ENCODE measurements at places on chromosomes 2 and 18.

DNA sequence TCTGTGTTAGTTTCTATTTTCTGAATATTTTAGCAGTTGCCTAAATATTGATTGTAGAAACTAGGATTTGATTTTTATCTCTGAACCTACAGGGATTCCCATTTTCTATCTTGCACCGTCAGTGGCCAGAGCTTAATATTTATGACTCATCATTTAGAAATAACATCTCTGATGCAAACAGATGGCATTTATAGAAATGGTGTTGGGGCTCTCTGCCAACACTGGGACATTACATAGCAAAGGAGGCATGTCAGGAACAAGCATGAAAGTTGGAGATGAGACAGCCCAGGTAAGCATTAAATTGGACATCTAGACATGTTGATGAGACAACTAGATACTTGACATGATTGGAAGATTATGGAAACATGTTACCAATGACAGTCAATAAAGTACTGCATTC lies 165.3 kb upstream of the SYT4 start:
- DNase-seq = no peak

- DNase-seq = no peak
These were observed 234.0 kb downstream of the BCL2 start for GRCh38 chr18:63085611-63086010.

DNA sequence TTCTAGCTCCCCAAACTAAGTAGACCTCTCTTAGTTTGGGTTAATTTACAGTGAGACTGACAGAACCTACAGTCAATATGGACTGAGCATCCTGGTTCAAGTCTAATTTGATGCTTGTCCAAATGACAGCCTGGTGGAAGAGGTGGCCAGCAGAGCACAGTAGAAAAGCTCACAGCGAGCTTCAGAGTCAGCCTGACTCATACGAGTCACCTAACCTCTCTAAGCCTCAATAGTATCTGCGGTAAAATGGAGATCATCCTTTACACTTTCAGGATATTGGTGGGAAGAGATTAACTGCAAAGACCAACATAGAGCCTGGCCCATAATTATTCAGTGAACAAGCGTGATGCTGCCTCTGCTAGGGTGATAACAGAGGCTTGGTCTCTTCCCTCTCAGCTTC lies 54.5 kb downstream of the DOCK10 start:
- DNase-seq = no peak

DNA sequence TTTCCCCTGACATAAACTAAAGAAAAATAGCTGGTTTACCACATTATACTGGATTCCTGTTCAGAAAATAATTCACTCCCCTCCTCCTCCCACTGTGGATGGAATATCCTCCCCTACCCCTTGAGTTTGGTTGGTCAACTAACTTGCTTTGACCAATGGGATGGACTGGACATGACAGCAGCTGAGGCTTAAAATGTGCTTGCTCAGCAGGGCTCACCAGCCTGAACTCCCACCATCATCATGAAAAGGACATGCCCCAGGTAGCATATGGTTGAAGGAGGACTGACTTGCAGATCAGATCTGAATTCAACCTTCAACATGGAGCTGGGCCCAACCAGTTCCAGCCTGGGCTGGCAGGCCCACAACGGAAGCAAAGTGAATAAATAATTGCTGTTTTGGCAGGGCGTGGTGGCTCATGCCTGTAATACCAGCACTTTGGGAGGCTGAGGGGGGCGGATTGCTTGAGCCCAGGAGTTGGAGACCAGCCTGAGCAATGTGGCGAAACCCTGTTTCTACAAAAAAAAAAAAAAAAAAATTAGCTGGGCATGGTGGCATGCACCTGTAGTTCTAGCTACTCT lies 284.4 kb downstream of the AFF3 start:
- no peak for DNase-seq

- DNase-seq = no peak
These were observed 16.0 kb downstream of the RAMP1 start for GRCh38 chr2:237875256-237876060.
